Placental epithelial cell (primary cell): ENCODE measurements at places on chromosomes 16 and 17. TPM values are rescaled to one million over a fixed set of nuclear protein-coding genes. Genes with fewer than 3 reads are reported as not detected.

Gene PRKCB
- not detected in 2 replicates for total RNA-seq

Gene CLEC10A
- total RNA-seq: not detected in 2 replicates

Gene PPP1R27
- total RNA-seq: not detected in 2 replicates

Gene ITGAD
- not detected in 2 replicates for total RNA-seq

Gene PAGR1
- 42.0 and 44.8 TPM in 2 replicates for total RNA-seq

Gene HOXB6
- total RNA-seq: not detected in 2 replicates

Gene FAM20A
- total RNA-seq: 0.39 TPM in 1 of 2 replicates, not detected in the other

Gene CDRT15
- total RNA-seq: not detected in 2 replicates

Gene NOTUM
- not detected in 2 replicates for total RNA-seq

Gene GAS7
- 0.39 and 0.54 TPM in 2 replicates for total RNA-seq

Gene ACSM2A
- total RNA-seq: not detected in 2 replicates

Gene VTN
- total RNA-seq: under 0.01 and 0.54 TPM in 2 replicates

Gene OR1F1
- not detected in 2 replicates for total RNA-seq

Gene C1QTNF1
- 3.1 TPM in 2 replicates for total RNA-seq

Gene FAM234A
- 59.7 and 67.1 TPM in 2 replicates for total RNA-seq

Gene TRAP1
- 54.6 and 68.6 TPM in 2 replicates for total RNA-seq

Gene WIPF2
- total RNA-seq: 6.8 and 7.9 TPM in 2 replicates

Gene TMEM114
- not detected in 2 replicates for total RNA-seq

Gene TRPV2
- total RNA-seq: 0.79 and 0.87 TPM in 2 replicates

Gene CACNG4
- 2.7 and 7.9 TPM in 2 replicates for total RNA-seq

Gene G6PC1
- total RNA-seq: not detected in 2 replicates

Gene DRC3
- total RNA-seq: 2.6 and 5.1 TPM in 2 replicates

Gene STAC2
- not detected in 2 replicates for total RNA-seq

Gene SIAH1
- total RNA-seq: 28.4 and 31.8 TPM in 2 replicates

Gene FBXW10B
- 1.2 and 2.2 TPM in 2 replicates for total RNA-seq

Gene MRPS23
- 9.0 and 22.6 TPM in 2 replicates for total RNA-seq

Gene EVPL
- 9.4 and 33.3 TPM in 2 replicates for total RNA-seq

Gene TNFRSF13B
- total RNA-seq: not detected in 2 replicates

Gene TSPOAP1
- 0.43 and 15.3 TPM in 2 replicates for total RNA-seq

Gene DPEP2
- total RNA-seq: not detected in 2 replicates

Gene SCIMP
- total RNA-seq: not detected in 2 replicates

Gene ABCC6
- total RNA-seq: 0.79 TPM in 1 of 2 replicates, not detected in the other

Gene LGALS9B
- not detected in 2 replicates for total RNA-seq

Gene PIK3R5
- total RNA-seq: not detected in 2 replicates

Gene HS3ST3B1
- total RNA-seq: 1.2 and 1.6 TPM in 2 replicates

Gene FNDC8
- total RNA-seq: not detected in 2 replicates

Gene SECTM1
- total RNA-seq: 0.65 and 11.0 TPM in 2 replicates

Gene KRTAP3-1
- not detected in 2 replicates for total RNA-seq

Gene GNG13
- 0.39 TPM in 1 of 2 replicates, not detected in the other for total RNA-seq

Gene SLC38A8
- not detected in 2 replicates for total RNA-seq

Gene CCL18
- total RNA-seq: not detected in 2 replicates

Gene CDH15
- total RNA-seq: not detected in 2 replicates

Gene CCL22
- total RNA-seq: not detected in 2 replicates

Gene MED31
- 6.3 and 6.8 TPM in 2 replicates for total RNA-seq

Gene FMNL1
- 1.7 and 3.1 TPM in 2 replicates for total RNA-seq

Gene GAST
- total RNA-seq: not detected in 2 replicates

Gene CSNK2A2
- total RNA-seq: 24.8 and 33.8 TPM in 2 replicates

Gene BRIP1
- total RNA-seq: 7.6 and 8.2 TPM in 2 replicates

Gene CCL14
- total RNA-seq: not detected in 2 replicates

Gene KANSL1
- total RNA-seq: 138 and 160 TPM in 2 replicates

Gene RAB26
- 0.33 and 0.39 TPM in 2 replicates for total RNA-seq

Gene TNP2
- total RNA-seq: not detected in 2 replicates

Gene TBC1D3B
- 1.2 and 5.9 TPM in 2 replicates for total RNA-seq

Gene C16orf54
- total RNA-seq: not detected in 2 replicates

Gene CFAP97D1
- not detected in 2 replicates for total RNA-seq

Gene NOD2
- 5.5 and 28.3 TPM in 2 replicates for total RNA-seq

Gene STH
- total RNA-seq: not detected in 2 replicates
